ENCODE measurements at places on chromosomes 4 and X.

DNA sequence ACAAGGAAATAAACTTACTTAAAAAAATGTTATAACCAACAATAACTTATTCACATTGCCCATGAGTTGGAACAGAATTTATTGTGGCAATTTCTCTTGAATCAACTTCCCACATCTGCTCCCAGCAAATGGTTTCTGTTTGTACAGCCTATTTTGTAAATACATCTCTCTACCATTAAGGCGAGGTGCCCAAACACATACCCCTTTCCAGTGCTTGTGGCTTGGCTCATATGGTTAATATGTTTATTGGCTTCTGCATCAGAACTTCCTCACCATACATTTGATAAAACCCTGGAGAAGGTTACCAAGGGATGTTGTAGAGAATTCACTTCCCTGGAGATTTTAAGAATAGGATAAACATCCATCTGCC, 207.1 kb downstream of the SOWAHB start:
- no peak for DNase-seq

DNA sequence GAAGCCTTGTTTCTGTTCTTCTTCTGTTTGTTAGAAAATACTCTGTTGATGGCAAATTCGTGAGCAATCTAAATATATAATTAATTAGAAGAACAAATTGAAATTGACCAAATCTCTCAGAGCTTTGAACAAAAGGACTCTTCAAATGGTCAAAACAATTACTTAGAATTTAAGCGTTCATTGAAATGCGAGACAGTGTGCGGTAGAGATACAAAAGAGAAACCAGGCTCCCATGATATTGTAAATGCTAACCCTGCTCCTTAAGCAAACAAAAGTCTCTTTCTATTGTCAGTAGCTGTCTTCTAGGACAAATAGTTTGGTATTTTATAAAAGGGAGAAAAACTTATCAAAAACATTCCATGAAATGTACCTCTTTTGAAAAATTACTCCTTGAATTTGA, 453.4 kb upstream of the MAGEB2 start:
- DNase-seq, result no peak

- no peak for DNase-seq
Measured at GRCh38 chr4:89871211-89871610, 23.4 kb upstream of the MMRN1 start.

GRCh38 chr4:44674471-44674870, 3.7 kb upstream of the GUF1 start:
- DNase-seq, result no peak

DNA sequence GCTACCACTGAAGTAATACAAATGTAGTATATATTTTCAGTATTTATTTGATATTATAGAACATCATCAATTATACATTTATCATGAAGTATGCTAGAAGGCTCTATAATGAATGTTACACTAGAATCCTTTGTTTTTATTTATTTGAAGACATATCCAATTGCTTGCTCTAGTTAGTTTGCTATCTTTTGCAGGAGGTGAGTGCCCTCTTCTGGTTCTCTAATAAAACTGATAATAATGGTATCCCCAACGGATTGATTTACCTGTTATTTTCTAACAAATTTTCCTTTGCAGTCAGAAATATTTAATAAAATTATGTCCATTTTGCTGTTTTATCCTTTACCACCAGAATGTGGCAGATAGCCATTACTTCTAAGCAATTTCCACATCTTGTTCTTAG, 274.3 kb upstream of the TACR3 start:
- no peak for DNase-seq

GRCh38 chr4:139887376-139887802, 221.8 kb downstream of the MGST2 start:
- DNase-seq, result no peak
